ENCODE measurements at places on chromosomes 3 and 15.

DNA sequence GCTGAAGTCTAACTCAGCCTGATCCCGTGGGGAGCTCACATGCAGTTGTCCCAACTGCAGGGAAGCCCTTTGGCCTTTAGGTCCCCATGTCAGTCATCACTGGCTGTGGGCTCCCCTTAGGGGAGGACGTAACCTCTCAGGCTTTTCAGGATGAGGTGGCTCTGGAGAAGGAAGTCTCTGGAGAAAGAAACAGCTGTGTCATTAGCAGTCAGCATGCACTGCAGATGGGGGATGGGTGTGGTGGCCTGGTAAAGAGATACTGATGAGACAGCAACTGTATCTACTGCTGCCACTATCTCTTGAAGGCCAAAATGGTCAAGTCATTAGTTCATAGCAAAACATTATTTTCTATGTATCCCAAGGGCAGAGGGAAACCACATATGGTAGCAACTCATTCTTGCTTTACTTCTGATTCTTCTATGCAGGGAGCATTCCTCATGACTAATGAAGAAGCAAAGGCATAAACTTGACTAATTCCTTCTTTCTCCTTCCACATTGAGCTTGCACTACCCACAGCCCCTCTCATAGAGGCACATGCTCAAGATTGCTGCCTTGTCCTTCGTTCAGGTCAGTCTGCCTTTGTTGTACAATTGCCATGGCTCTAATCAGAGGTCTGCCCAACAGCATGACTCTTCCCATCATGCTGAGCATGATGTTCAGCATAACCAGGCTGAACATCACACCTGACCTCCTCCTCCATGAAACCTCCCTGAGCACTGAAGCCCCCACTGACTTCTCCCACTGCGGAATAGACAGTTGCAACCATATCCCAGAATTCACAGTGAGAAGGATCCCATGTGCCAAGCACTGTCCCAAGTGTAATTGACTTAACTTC, 47.8 kb upstream of the TMEM158 start:
- DNase-seq: no peak

DNA sequence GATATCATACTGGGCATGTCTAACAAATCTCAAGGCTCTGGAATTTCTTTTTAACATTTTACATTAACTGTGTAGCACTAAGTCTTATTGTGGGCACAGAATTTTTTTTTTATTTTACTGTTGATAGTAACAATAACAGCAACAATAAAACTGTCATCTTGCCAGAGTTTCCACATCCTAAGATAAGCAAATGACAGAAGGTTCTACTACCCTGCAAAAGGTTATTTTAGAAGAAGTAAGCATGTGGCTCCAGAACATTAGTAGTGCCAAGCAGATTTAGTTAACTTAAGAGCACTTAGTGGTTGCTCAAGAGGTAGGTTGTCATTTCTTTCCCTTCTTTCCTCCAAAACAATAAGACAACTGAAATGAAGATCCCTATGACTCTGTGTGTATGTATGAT, 743.0 kb upstream of the CBLB start:
- DNase-seq: no peak

DNA sequence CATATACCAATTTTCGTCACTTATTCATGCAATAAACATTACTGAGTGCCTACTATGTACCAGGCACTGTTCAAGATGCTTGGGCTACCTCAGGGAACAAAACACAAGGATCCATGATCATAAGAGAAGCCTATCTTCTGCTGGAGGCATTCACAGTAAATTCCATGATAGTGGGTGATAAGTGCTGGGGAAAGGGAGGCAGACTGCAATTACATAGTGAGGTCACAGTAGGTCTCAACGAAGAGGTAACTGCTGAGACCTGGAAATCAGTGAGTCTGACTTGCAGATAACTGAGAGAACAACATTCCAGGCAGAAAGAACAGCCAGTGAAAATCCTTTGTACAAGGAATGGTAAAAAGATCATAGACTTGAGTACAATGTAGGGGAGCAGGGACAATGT, 33.6 kb downstream of the RAF1 start:
- no peak for DNase-seq

DNA sequence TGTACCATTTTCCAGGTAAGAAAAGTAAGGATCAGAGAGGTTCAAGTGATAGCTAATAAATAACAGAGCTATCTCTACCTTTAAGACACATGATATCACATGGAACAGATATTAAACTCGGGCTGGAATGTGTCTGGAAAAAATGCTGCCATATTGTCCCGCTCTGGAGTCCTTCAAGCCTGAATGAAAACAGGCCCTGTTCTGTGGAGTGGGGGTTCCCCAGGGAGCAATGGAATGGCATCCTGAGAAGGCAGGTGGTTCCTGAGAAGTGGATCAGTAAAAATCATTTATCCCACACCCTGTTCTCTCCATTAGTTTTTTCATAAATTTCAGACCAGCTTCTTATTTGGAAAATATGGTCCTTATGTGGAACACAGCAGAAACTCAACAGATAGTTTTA, 57.3 kb upstream of the PRTG start:
- DNase-seq: no peak

- DNase-seq: no peak
Observed at GRCh38 chr15:70314018-70314354, 216.3 kb upstream of the TLE3 start.

DNA sequence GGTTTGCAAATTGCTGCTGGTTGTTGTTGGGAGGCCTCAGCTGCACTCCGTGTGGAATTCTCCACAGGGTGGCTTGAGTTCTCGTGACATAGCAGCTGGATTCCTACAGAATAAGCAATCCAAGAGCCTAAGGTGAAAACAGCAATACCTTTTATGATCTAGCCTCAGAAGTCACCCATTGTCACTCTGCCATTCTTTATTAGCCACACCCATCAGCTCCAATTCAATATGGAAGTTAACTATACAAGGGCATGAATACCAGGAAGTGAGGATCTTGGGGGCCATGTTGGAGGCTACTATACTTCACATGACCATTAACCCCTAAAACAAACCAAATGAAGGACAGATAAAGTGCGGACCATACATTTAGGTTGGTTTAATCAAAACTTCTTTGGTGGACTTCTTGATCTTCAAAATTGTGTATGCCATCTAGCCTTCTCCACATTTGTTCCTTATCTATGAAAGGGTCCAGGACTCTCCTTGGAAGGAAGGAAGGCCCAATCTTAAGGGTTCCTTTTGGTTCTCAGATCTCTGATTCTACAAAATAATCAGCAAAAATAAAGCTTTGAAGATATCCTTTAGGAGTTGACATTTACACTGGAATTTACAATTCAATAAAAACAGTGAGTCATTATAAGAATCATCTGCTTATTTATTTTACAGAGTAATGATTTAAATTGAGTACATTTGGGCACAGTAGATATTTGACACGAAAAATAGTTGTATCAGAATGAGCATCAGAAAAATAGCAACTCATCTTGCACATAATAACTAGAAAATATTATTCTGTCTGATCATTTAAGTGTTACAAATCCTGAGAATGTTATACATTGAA, 21.5 kb downstream of the CIAO2A start:
- DNase-seq: no peak

DNA sequence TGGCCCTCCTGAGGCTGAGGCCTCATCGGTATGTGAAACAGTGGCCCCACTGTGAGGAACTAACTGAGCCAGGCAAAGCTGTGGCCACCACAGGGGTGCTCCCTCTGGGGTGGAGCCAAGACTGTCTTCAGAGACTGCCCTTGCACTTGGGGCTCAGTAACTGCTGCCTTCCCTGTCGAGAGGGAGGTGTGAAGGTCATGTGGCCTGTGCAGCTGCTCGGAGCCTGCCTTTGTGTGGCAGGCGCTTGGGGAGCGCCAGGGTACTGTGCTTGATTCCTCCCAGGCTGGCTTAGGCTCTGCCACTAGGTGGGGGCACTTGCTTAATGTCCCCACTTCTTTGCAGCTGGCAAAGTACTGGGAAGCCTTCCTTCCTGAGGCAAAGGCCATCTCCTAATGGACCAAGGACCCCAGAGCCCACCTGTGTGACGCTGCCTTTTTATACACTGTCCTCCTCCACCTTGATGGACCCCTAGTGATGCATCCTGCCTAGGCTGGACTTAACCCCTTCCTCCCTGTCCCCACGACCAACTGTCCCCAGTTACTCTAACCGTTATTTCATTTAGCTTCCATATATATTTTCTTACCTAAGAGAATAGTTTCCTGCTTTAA, 14.2 kb upstream of the SNX22 start:
- DNase-seq: no peak

DNA sequence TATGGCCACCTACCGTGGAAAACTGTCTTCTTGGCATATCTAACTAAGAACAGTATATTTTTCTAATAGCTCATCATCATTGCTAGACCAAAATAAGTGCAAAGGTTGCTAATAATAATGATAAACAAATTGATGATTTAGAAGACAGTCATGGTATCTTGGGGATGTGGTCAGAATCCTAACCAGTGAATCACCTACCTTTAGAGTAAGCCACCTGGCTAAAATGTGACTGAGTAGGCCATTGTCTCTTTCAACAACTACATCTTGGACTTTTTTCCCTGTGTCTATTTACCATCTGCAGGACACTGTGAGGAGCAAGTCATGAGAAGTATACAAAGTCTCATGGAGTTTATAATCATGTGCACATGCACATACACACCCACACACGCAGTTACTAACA, 273.5 kb upstream of the SEMA6D start:
- DNase-seq: no peak

DNA sequence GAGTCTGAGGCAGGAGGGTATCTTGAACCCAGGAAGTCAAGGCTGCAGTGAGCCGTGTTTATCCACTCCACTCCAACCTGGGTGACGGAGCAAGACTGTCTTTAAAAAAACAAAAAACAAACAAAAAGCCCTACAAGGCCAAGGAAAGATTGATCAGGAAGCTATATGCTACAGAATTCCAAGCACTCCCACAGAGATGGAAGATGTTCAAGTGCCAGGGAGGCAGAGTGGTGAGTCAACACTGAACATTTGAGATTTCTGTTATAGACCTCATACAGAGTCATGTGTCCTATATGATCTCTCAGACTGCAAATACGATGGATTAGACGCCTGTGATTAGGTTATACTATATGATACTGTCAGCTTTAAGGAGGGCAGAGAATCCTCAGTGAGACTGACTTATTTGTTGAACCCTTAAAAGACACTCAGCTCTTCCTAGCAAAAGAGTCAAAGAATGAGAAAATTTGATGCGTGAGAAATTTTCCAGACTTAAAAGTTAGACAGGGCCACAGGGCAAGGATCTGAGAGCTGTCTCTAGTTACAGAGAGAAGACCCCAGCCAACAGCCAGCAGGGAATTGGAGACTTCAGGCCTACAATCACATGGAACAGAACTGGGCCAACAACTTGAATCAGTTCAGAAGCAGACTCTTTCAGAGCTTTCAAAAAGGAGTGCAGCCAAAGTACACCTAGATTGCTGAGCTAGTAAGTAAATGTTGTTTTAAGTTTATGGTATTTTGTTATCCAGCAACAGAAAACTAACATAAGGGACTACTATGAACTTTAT, 107.6 kb downstream of the PIK3CB start:
- no peak for DNase-seq

- no peak for DNase-seq
Observed at GRCh38 chr3:172705170-172705569, 5.7 kb downstream of the NCEH1 start.

DNA sequence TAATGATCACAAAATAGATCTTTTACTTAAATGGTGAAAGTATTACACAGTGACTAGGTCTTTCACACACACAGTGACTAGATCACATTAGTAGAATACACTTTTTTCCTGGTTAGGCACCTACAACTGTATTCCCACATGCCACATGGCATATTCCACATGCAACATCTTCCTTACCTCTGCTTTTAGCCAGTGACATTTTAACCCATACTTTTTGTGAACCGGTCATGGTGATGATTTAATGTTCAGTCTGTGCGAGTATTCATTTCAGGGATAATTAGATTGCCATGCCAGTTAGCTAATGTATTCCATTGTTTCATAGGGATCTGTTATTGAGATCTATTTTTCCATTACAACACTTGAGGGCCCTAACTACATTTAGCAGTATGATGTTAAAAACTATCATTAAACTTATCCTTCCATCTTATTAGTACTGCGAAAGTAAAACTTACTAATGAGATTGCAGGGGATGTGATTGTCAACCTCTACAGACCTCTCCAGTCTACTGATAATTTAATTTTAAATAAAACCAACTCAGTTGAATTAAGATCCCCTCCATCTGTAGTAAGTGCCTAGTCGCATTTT, 28.3 kb downstream of the TSEN2 start:
- DNase-seq: no peak

GRCh38 chr3:53849916-53850315, 3.5 kb downstream of the IL17RB start:
- DNase-seq: no peak

GRCh38 chr3:108554229-108554628, 35.0 kb downstream of the CIP2A start:
- DNase-seq: no peak

DNA sequence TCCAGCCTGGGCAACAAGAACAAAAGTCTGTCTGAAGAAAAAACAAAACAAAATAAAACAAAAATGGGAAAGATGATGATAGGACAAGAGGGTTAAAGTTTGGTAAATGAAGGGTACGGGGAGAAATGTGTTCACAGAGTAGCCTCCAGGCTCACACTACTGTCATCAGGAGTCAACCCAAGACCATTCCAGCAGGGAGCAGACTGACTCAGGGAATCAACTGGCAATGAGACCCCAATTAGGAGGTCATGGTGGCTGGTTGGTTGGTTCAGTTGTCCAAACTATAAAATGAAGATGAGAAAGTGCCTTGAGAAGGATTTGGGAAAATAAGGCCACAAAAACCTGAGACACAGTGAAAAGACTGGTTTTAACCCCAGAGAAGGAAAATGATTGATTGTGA, 51.8 kb downstream of the KLHL6 start:
- DNase-seq: no peak

DNA sequence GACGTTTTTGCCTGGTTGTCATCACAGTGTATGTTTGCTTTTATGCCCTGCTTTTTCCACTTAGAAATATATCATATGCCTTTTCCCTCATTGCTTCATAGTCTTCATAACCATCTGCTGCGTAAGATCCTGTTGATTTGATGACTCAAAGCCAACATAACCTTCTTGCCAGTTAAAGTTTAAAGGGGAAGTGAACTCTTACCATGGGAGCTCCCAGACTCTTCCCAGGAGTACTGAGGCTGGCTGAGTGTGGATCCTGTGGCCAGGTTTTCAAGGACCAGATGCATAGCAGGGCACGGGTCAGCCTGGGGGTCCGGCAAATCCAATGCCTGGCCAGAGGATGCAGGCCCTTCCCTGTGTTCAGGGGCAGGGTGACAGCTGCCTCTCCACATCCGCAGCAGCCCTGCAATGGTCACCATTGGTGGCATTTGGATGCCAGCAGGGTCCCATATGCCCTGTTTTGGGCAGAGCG, 42.0 kb upstream of the SACM1L start:
- no peak for DNase-seq

GRCh38 chr3:71881041-71881440, 96.1 kb upstream of the PROK2 start:
- DNase-seq: no peak

All from stimulated activated CD4-positive, alpha-beta T cell treated with anti-CD3 and anti-CD28 coated beads, Interleukin-12 subunit alpha, Interleukin-12 subunit beta, amount 100 ng/mL, for 24 hours (primary cell).